Hippocampal formation (tissue), 2 donors: ENCODE measurements at places on chromosomes 7 and 10.

GRCh38 chr7:130959743-130960207 is 225.8 kb upstream of the KLF14 start:
- no peak for DNase-seq

GRCh38 chr7:92769394-92769699 is 67.0 kb downstream of the CDK6 start:
- no peak for DNase-seq

DNA sequence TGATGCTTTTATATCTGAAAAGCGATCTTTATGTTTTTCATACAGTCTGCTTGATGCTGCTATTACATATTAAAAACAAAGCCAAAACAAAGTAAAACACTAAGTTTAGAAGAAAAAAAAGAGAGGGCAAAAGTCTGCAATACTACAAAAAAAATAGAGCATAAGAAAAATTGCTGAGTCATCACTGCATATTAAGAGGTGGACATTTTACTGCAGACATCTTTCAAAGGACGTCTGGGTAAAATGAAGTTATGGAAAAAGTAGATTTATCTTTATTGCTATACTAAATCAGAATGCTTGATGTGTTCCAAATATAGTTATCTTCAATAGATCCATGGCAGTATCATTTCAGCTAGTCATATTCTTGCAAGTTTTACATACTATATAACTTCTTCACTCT is 172.0 kb downstream of the MAGI2 start:
- no peak for DNase-seq

DNA sequence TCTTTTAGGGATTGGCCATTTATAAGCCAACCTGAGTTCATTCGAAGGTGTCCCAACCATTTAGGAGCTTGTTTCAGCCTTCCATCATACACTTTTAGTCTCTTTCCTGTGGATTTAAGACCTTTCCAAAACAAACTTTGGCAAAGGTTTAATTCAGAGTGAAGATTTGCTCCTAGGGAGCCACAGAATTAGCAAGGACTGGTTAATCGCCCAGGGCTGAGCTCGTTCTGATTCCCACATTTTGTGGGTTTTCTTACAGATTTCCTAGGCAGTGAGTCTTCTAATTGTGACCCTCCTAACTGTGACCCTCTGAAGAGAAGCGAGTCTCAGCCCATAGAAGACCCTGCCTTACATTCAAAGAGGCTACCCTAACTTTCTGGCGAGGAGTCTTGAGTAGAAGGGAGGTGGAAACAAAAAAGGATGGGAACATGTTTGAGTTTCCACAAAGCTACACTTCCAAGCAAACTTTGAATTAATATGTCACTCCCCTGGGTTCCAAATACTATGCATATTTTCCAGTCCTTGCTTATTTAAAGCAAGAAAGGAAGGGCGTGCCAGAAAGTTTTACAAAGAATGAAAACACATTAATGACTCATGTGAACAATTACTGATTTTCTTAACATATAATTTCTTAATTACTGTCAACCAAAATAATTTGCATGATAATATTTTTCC is 118.3 kb downstream of the ARID5B start:
- no peak for DNase-seq

DNA sequence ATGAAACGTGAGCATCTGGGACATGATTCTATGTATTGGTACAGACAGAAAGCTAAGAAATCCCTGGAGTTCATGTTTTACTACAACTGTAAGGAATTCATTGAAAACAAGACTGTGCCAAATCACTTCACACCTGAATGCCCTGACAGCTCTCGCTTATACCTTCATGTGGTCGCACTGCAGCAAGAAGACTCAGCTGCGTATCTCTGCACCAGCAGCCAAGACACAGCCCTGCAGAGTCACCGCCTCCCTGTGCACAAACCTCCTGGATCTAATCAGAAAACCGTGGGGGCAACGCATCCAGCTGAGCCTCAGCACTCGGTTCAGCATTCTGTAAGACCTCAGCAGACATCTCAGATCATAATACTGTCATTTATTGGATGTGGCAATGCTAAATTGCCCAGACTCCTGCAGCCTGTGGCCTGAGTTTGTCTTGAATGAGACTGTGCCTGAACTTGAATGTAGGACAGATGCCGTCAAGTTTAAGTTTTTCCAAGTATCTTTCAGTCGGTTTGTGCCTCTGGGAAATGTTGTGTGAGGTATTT is 41.5 kb upstream of the PRSS58 start:
- no peak for DNase-seq

DNA sequence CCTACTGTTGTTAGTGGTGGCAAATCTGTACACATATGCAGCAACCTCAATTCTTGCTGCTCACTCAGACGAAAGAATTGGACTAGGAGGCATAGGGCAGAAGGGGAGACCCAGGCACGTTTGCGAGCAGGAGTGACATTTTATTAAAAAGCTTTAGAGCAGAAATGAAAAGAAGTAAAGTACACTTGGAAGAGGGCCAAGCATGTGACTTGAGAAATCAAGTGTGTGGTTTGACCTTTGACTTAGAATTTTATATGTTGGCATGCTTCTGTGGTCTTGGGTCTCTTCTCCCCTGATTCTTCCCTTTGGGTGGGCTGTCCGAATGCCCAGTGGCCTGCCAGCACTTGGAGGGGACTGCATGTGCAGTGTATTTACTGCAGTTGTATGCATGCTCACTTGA is 205.5 kb upstream of the SEMA3D start:
- no peak for DNase-seq

DNA sequence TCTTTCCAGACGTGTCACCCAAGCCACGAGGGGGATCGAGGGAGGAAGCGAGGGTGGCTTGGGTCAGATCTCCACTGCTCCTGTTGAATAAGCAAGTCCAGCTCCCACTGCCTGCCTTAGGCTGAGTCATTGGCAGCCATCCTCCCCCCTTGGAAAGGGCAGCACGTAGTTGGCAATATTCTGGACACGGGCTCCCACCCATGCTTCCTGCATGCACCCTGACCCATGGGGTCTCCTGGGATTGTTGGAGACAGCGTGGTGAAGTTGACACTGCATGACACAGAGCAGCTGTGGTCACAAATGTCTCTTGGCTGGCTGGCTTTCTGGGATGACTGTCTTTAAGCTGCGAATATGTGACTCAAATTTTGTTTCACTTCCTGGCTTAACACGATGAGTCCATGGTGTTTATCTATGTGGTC is 11.2 kb downstream of the BTBD16 start:
- DNase-seq, result no peak

GRCh38 chr10:75431180-75432111 is at the start of gene LRMDA:
Gene LRMDA, plus strand, starts transcription at chr10:75431624.
- DNase-seq, result no peak

GRCh38 chr7:90923541-90923997 is 327.4 kb downstream of the CDK14 start:
- no peak for DNase-seq

DNA sequence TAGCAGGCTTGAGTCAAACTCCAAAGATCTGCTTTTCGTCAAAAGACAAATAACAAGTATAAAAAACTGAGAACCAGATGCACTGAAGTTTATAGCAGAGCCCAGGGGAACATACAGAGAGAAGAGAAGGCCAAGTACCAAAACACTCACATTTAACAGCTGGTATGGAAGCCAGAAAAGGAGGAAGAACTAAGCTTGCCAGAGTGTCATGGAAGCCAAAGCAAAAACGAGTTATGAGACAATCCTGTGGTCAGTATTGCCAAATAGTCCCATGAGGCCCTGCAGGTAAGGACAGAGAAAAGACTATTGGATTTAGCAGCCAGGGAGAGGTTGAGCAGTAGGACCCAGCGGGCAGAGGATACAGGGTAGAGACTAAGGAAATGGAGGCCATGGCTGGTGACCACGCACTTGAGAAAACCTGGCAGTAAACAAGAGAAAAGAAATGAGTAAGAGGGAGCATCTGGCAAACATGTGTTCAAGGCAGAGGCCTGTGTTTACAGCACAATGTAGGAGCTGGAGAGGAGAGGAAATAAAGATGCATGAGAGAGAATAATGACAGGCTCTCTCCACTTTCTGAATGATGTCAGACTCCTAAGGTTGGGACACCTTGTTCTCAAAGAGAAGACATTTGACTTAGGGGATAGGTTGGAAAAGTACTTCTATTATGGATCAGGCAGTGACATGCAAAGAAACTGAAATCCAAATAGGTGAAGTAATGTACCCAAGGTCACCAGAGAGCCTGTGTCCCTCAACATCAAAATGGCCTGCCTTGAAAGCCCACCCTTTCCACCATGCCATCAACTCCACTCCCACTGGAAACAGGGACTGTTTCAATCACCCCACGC is 9.1 kb downstream of the CREB3L2 start:
- DNase-seq, result no peak

GRCh38 chr10:91046869-91047268 is 126.0 kb upstream of the ANKRD1 start:
- DNase-seq, result no peak

DNA sequence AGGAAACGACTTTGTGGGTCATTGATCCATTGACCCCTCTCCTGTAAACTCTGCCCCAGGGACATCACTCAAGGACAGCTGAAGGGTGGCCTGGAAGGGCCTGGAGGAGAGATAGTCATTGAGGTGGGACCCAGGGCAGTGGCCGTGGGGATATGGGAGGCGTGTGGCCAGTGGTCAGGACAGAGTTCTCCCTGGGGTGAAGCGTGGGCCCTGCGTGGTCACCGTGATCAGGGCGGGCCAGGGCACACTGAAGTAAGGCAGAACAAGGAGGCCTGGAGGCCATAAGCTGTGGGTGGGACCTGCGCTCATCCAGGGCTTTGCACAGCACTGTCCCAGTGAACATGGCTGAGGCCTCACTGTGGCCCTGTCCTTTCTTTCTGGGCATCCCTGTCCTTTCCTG is 177.9 kb downstream of the ZNF248 start:
- no peak for DNase-seq

DNA sequence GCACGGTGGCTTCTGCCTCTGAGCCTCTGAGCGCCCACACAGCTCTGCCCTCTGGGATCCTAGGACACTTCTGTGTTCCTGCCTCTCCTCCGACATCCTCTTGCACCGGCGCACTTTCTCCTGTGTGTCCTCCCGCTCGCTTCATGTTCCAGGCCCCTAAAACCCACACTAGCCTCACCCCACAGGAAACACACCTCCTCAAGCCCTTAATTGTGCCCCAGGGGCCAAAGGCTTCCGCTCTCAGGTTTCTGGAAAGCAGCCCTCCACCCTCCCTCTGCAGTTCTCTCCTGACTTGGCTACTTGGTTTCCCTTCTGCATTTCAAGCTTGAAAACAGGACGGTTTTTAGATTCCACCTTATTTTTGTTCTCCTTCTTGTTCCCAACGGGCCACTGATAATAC is 7.3 kb downstream of the GFRA1 start:
- DNase-seq, result no peak

GRCh38 chr10:32159264-32159663 is 103.0 kb upstream of the KIF5B start:
- no peak for DNase-seq

DNA sequence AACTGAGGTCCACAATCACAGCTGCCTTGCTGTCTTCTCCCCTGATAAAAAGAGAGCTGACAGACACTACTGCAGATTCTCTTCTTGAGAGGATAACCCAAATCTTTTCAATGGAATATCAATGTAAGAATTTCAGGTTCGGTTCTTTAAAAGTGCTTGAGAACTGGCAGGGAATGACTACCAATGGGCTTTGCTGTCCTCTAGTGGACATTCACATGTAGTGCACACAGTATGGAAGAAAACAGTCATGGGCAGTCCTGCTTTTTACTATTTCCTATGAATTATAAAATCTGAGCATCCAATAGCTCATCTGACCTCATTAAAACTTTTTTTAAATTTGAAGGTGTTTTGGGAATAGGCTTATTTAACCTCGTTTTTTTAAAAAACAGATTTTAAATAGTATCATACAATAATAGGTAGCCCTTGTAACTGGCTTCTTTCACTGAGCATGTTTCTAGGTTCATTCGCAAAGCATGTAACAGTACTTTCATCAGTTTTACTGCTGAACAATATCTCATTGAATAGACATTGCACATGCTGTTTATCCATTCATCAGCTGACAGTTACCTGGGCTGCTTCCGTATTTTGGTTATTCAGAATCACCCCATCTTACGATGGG is 18.3 kb downstream of the FZD9 start:
- DNase-seq, result peak; percentile 3

DNA sequence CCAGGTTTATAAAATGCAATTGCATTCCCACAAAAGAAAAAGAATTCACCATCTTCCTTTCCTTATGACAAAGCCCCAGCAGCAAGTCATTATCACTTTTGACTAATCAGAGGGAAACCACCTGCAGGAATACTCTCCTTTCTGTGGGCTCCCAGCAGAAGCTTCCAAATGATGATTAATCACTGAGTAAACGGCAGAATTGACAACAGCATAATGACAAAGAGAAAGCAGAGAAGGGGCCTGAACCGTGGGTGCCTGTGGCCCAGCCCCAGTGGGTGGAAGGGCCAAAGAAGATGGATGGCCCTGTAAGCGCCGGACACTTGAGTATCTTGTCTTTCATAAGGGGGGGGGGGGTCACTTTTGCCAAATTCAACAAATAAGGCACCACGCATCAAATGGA is 152.4 kb upstream of the NRBF2 start:
- DNase-seq, result no peak

GRCh38 chr7:55241958-55242357 is 123.2 kb upstream of the LANCL2 start:
- DNase-seq, result no peak

DNA sequence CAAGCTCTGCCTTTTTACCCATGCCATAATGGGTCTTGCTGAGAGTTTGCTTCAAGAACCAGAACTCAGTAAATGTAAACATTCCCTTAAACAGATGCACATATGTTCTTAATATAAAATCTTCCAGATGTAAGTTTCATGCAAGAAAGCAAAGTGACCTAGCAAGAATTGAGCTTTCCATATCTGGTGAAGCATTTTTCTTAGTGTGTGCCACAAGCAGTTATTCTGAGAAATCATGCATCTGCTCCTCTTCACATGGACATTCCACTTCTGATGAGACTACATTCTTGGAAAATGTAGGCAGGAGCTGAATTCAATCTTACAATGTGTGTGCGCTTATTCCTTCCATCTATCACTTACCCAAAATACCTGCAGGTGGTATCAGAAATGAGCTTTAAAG is 227.8 kb upstream of the LRRTM3 start:
- no peak for DNase-seq

- DNase-seq, result no peak
Observed at GRCh38 chr10:90087197-90088023, 386.0 kb downstream of the KIF20B start.

- DNase-seq, result no peak
Observed at GRCh38 chr7:28207486-28208158, 27.0 kb upstream of the JAZF1 start.

DNA sequence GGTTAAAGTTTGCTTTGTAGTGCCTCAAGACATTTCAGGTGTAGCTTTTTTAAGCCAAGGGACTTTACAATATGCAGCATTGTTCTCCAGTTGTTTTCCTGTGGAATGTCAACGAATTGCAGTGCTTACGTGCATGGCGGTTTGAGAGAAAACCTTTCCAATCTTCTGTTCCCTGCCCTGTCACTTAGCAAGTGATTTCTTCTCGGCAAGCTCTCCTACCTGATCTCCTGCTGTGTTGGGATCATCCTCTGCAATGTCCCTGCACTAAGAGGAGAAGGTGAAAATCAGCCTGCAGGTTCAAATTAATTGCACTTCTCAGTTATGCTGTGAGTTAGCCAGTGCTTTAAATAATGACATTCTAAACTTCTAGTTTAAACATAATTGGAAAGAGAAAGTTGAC is 197.6 kb upstream of the FZD1 start:
- no peak for DNase-seq

- no peak for DNase-seq
Observed at GRCh38 chr10:72223743-72224101, 7.6 kb upstream of the ASCC1 start.
